ENCODE measurements at places on chromosomes 1 and 21.

GRCh38 chr21:28391938-28392849 lies 600.5 kb downstream of the LTN1 start:
- no peak for DNase-seq

- DNase-seq: no peak
Observed at GRCh38 chr1:61300899-61301298, 218.5 kb downstream of the NFIA start.

DNA sequence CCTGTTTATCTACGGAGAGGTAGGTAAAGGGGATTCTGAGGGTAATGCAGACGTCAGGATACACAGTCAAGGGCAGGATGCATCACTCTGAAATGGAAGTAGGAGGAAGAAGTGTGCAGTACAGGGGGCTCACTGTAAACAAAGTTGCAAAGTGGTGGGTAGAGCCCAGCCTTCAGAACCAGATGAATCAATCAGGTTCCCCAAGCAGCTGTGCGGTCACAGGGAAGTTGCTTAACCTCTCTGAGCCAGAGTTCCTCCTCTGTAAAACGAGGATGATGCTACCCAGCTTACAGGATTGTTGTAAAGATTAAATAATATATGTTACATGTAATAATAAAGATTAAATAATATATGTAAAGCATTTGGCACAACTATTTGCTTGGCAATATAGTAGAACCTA lies 13.5 kb upstream of the MYOM3 start:
- DNase-seq: no peak

DNA sequence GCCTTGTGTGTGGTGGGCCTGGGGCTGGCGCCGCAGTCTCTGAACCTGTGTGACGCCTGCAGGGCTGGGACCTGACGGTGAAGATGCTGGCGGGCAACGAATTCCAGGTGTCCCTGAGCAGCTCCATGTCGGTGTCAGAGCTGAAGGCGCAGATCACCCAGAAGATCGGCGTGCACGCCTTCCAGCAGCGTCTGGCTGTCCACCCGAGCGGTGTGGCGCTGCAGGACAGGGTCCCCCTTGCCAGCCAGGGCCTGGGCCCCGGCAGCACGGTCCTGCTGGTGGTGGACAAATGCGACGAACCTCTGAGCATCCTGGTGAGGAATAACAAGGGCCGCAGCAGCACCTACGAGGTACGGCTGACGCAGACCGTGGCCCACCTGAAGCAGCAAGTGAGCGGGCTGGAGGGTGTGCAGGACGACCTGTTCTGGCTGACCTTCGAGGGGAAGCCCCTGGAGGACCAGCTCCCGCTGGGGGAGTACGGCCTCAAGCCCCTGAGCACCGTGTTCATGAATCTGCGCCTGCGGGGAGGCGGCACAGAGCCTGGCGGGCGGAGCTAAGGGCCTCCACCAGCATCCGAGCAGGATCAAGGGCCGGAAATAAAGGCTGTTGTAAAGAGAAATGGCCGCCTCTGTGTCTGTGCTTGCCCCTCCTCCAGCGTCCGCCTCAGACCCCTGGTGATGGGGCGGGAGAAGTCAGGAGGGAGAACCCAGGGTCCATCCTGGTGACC lies 788 bp downstream of the ISG15 start:
- no peak for DNase-seq

DNA sequence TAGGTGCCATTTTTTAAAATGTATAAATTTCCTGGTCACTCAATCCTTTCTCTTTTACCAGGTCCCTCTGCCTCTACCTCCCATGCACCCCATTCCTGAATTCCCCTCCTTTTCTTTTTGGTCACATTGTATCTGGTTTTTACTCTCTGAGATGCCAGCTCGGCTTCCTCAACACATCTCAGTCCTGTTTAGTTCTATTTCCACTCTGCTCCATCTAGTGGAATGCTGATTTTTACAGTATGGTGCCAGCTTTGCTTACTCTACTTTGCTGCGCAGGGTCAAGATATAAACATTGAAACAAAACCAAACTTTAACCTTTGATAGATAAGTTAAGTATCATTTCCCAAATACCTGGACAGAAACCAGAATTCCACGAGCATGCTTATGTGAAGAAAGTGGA lies 96.0 kb downstream of the ESRRG start:
- no peak for DNase-seq

DNA sequence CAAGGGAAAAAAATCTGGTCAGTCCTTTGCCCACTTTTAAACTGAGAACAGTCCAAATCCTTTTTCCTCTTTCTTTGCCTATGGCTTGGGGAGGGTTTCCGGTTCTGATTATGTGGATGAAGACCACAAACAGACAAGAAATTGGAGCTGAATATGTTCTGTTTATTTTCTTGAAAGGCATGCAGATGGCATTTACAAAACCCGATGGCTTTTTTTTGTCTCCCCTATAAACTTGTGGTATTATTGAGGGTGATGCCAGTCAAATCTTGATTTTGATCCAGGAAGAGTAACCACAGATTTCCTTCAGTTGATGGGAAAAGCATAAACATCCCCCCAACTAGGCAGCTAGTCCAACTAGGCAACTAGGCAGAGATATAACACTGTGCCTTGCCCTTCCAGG lies 38.9 kb downstream of the PLPP3 start:
- DNase-seq: no peak

- no peak for DNase-seq
Observed at GRCh38 chr21:38310646-38311485, 54.1 kb downstream of the KCNJ15 start.

GRCh38 chr1:248847956-248848561 lies 10.0 kb downstream of the ZNF672 start:
- DNase-seq: no peak

DNA sequence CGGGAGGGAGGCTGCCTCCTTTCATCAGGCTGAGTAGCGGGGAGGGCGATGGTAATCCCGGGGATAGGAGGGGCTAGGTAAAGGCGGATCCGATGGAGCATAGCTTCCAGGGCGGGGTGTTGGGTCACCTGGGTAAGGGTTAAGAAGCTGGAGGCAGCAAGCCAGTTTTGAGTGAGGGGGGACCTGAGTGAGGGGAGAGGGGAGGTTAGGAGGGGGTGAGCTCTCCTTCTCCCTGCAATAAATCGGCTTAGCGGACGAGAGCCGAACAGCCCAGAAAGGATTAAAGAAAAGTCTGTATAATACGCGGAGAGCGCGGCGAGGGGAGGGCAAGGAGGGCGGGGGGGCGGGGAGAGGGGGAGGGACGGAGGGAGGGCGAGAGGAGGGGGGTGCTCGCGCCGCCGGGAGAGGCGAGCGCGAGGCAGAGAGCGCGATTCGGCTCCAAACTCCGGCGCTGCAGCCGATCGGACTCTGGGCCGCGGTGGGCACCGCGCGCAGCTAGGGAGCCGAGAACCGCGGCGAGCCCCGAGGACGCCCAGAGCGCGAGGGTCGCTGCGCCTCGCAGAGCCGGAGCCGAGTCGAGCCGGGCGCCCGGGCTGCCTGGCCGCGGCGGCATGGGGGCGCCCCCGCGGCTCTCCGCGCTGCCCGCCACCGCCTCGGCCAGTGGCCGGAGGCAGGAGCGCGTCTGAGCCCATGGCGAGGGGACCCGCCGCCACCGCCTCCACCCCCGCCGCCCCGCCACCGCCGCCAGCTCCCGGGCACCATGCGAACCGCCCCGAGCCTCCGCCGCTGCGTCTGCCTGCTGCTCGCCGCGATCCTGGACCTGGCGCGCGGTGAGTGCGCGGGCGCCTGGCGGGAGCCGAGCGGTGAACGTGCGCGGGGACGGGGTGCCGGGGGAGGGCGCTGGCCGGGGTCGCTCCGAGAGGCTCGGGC lies at the start of gene IGSF21:
TSS of gene IGSF21 (plus strand) at position 430 of the 930 bp plus-strand sequence. CDS start at position 761, 331 bp downstream.
- DNase-seq: no peak

Measured in stimulated activated CD4-positive, alpha-beta T cell treated with anti-CD3 and anti-CD28 coated beads, Interleukin-1b, Interleukin-23, amount 100 ng/mL, for 24 hours (primary cell).